ENCODE measurements at places on chromosomes 2 and 18.

GRCh38 chr2:172674034-172674967 is 61.3 kb upstream of the RAPGEF4 start:
- H3K36me3 ChIP-seq, result no peaks in the 10 kb centered on the region
- H3K4me3 ChIP-seq, result no peak overlapping the region
- DNase-seq, result peak; percentile 43
- H3K27me3 ChIP-seq, result no peaks in the 10 kb centered on the region
- no peak overlapping the region for H3K27ac ChIP-seq

GRCh38 chr2:10810202-10811161 is 2.1 kb downstream of the PDIA6 start:
- peaks cover 3% of the 10 kb centered on the region for H3K36me3 ChIP-seq
- H3K4me1 ChIP-seq, result peaks cover 15% of the 10 kb centered on the region
- peak; percentile 59 for DNase-seq
- no peaks in the 10 kb centered on the region for H3K27me3 ChIP-seq

- H3K4me3 ChIP-seq, result peak overlapping the region; percentile 85
- peak; percentile 52 for DNase-seq
- H3K27me3 ChIP-seq, result peaks cover 88% of the 10 kb centered on the region
Observed at GRCh38 chr2:192195548-192196418, 1.1 kb upstream of the TMEFF2 start.

- H3K36me3 ChIP-seq, result peaks cover 53% of the 10 kb centered on the region
- H3K27ac ChIP-seq, result no peak overlapping the region
- H3K4me3 ChIP-seq, result no peak overlapping the region
- H3K4me1 ChIP-seq, result peaks cover 21% of the 10 kb centered on the region
Observed at GRCh38 chr2:237725661-237726060, 72.9 kb upstream of the RBM44 start.

DNA sequence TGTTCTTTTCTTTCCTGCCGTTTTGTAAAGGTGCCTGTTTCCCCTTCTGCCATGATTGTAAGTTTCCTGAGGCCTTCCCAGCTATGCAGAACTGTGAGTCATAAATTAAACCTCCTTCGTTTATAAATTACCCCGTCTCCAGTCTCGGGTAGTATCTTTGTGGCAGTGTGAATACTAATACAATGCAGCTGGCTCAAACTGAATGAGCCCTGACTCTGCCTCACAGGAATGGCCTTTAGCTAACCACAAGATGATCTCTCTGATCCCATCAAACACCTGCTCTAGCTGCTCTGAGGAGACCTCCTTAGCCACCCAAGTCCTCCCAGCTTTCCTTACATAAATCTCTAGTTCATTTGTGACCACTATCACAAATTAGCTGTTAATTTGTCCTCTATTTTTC is 41.5 kb upstream of the CAB39 start:
- H3K27me3 ChIP-seq, result no peaks in the 10 kb centered on the region
- peak overlapping the region; percentile 64 for H3K27ac ChIP-seq
- H3K36me3 ChIP-seq, result no peaks in the 10 kb centered on the region
- peak; percentile 61 for DNase-seq
- H3K4me1 ChIP-seq, result peaks cover 22% of the 10 kb centered on the region

GRCh38 chr18:79753391-79753851 is 44.3 kb upstream of the KCNG2 start:
- no peaks in the 10 kb centered on the region for H3K27me3 ChIP-seq
- peak overlapping the region; percentile 22 for H3K4me3 ChIP-seq
- no peak overlapping the region for H3K27ac ChIP-seq
- H3K4me1 ChIP-seq, result peaks cover 2% of the 10 kb centered on the region

All from mesenchymal stem cell (in vitro differentiated cells and primary cell).